ENCODE measurements at places on chromosomes 1 and 21.
A peak's percentile ranks its signal among the peaks of the same experiment; 100 is the strongest.

DNA sequence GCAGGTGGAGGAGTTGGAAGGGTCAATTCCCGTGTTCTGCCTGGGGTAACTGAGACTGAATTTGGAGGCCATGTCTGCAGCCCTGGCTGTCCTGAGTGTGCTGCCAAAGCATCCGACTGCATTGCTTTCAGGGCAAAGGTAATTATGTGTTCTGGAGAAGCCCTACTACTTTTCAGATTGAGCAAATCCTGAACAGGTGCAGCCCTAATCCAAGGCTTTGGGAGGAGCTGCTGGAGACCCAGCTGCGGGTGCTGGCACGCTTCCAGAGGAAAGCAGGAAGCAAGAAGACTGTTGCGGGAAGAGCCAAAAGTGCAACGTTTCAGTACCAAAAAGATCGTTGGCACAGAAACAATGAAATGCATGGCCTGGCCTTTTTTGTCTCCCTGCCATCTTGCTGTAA, 73.7 kb upstream of the NRIP1 start:
- DNase-seq = no peak

DNA sequence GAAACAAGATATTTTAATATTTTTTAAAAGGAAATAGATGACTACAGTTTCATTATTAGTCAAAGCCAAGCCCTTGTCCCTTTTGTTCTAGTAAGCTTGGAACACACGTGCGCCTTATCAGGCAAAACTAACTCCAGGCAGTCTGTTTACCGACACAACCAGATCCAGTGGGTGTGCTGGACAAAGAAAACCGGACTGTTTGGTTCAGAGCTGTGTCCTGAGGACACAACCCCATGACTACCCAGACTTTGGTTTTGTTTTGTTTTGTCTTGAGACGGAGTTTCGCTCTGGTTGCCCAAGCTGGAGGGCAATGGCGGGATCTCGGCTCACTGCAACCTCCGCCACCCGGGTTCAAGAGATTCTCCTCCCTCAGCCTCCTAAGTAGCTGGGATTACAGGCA, 13.9 kb upstream of the RHOU start:
- DNase-seq = no peak

GRCh38 chr1:31498376-31499040, 77.8 kb upstream of the TINAGL1 start:
- no peak for DNase-seq

- DNase-seq = peak; percentile 13
Observed at GRCh38 chr1:223363057-223363855, 720 bp downstream of the SUSD4 start.

DNA sequence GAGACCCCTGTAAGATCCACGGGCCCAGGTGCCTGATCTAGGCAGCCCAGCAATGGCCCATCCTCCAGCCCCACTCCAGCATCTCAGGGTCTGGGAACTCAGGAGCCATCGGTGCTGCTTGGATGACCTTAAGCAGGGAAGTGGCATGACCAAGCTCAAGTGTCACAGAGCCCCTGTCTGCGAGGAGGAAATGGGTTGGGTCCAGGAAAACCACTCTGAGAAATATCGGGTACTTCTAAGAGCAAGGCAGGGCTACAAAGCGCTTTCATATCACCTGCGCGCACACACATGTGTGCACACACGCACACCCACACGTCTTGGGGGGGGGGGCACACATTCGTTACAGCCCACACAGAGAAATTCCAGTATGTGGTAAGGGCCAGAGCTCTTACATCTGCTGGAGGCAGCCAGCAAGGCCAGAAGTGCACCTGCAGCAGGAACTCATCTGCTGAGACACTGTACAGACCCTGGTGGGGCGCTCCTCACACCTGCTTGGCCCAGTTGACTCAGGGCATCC, 32.6 kb upstream of the SPOCD1 start:
- peak; percentile 13 for DNase-seq

GRCh38 chr21:46385846-46386733, 62.1 kb downstream of the PCNT start:
- DNase-seq = no peak

GRCh38 chr1:39609618-39610331, 29.7 kb downstream of the HEYL start:
- DNase-seq = peak; percentile 75

GRCh38 chr1:13708380-13708982, 8.5 kb downstream of the PRDM2 start:
- no peak for DNase-seq

- no peak for DNase-seq
Observed at GRCh38 chr1:182833271-182833670, 5.9 kb upstream of the DHX9 start.

DNA sequence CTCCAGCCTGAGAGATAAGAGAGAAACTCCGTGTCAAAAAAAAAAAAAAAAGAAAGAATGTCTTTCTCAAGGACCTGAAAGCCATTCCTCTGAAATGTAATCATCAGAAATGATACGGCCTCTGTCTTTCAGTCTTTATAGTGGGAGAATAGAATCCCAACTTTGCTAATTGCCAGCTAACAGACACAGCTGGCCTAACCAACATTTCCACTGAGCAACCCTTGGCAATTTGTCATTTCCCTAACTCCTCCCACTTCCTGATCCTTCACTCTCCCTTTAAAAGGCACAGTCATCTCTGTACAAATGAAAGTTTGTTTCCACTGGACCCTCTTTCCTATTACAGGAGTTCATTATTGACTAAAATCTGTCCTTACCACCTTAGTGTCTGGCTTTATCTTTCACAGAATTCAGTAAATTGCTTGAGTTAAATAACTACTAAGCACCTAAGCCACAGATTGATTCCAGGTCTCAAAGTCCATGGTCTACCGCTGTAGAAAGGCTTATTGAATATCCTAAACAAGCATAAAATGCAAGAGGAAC, 4.3 kb upstream of the CBR1 start:
- DNase-seq = no peak

DNA sequence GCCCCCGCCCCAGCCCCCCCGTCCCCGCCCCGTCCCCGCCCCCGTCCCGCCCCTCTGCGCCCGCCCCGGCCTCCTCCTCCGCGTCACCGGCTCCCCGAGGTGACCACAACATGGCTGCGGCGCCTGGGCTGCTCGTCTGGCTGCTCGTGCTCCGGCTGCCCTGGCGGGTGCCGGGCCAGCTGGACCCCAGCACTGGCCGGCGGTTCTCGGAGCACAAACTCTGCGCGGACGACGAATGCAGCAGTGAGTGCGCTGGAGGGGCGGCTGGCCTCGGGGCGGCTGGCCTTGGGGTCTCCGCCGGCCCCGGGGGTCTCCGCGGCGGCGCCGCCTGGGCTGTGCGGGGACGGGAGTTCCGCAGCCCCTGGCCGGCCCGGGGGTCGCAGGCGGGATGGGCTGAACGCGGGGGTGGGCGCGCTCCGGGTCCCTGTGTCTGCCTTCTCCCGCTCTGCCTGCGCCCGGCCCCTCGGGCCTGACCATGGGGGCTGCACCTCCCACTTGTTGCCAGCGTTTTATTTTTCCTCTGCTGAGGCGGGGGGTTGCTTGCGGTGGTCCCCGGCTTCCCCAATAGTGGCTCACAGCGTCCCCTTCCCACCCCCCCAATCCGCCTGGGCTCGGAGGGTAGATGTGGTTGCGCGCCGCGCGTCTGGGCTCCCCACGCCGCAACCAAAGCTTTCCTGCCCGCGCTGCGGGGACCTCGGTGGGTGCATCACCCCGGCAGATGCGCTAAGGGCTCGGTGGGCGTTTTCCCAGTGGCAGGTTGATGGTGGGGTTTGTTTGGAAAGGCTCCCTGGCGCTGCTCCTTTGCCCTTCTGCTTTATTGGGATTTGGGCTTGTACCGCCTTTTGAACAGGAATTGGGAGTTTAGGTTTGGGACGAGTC, at the start of gene MIA3:
Gene MIA3, plus strand, starts transcription at position 97 of the 879 bp plus-strand sequence. Its CDS starts 14 bp downstream, at position 111.
- DNase-seq = peak; percentile 18

- no peak for DNase-seq
Observed at GRCh38 chr1:153789478-153790034, 14.3 kb downstream of the SLC27A3 start.

DNA sequence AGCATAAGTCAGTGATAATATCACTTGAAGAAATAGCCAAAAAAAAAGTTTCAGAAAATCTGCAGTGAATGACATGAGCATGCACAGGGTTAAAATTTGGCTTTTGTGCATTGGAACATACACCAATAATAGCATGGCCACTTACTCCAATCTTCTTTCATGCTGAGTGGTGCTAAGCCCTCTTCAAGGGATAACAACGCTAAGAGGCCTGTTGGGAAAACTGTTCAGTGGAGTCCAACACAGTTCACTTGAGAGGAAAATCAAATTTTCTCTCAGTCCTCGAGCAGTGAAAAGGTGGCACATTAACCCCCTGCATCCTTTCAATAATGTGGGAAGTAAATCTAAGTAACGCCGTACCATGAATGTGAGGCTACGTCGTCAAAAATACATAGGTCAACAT, 264.7 kb downstream of the SPATA17 start:
- DNase-seq = no peak

GRCh38 chr1:109268431-109269211, 14.3 kb downstream of the PSRC1 start:
- no peak for DNase-seq

- no peak for DNase-seq
Observed at GRCh38 chr21:35171385-35171784, 122.3 kb upstream of the RUNX1 start.

- DNase-seq = no peak
Observed at GRCh38 chr21:36980280-36981048, 14.0 kb upstream of the HLCS start.

- no peak for DNase-seq
Observed at GRCh38 chr21:41054018-41054578, 113.9 kb upstream of the BACE2 start.

DNA sequence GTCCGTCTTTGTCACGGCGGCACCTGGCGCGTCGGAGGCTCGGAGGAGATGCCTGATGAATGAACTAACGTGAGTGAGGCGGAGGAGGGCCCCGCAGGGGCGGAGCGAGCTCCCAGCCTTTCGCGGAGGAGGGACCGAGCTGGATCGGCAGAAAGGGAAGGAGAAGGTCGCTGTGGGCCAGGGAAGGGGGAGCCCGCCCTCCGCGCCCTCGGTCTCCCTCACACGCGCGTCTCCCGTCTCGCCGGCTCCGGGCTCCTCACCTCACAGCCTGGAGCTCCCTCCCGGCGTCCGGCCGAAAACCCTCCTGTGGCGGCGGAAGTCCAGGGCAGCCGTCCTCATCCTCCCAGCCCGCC, 519 bp downstream of the ZNF496 start:
- no peak for DNase-seq

GRCh38 chr1:154819628-154820590, 50.2 kb downstream of the KCNN3 start:
- DNase-seq = no peak

DNA sequence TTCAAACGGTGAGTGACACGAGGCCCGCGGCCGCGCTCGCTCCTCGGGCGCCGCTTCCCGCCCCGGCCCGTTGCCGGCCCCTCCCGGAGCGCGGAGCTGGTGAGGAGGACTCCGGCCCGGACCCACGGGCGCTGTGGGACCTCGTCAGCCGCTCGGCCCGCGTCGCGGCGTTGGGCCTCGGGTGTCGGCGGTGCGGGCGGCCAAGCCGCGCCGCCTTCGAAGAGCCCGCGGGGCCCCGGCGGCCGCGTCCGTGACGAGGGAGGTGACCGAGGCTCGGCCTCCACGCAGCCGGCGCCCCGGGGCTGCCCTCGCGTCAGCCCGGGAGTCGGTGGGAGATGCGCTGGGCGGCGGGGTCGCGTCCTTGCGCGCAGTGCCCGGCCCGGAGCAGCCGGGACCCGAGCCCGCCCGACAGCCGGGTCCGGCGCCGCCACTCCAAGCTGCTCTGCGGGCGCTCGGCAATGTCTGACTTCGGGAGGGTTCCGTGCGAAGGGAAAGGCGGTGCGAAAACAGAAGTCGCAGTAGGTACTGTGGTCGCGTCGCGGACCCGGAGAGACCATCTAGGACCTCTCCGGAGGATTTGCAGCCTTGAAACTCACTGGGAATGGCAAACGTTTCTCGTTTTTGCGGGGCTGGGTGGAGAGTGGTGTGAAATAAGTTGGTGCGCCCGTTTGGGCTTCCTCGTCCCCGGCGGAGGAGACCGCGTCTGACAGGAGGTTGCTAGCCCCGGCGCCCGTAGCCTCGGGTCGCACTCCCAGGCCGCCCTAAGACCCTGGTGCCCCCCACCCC, 829 bp downstream of the SPEN start:
- no peak for DNase-seq

DNA sequence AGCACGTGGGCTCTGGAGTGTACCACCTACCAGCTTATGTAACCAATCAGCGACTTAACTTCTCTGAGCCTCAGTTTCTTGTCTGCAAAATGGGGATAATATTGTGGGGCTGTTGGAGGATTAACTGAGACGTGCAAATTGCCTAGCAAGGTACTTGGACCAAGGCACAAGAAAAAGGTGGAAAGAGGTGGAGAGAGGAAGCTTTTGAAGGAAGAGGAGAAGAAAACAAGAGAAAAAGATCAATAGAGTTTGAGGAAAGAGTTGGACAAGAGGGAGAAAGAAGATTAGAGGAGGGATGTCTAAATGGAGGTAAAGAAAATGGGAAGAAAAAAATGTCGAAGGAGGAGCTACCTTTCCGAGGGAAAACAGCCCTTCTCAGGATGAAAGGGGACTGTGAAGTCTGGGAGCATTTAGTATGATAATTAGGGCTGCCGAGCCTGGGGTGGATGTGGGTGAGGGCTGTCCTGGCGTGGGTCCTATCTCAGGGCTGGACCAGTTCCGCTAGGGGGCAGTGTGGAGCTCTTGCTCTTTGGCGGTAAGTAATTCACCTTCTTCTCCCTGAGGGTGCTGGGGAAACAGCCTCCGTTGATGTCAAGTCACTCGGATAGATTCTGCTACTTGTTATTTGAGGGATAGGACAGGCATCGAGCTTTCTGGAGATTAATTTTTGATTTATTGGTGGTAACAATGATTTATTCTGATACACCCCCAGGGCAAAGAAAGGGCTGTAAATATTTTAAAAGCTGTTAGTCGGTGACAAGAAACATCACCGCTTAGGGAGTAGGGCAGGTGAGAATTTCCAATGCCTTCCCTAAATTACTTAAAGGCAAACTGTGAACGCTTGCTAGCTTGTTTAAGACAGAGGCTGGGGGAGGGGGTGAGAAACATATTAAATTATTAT, 79.0 kb upstream of the NFASC start:
- DNase-seq = peak; percentile 55

DNA sequence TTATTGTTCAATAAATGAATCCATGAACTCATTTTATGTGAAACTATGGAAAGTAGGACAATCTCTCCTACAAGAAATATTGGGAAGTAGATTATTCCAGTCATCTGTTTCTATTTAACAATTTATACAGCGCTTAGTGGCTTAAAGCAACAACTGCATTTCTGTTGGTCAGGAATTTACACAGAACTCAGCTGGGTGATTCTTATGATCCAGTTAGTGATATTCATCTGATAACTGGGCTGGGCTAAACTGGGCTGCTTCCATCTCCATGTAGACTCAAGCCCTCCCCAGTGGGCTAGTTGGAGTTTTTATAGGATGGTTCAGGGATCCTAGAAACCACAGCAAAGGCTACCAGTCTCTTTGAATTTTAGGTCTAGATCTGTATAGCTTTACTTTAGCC, 497.9 kb upstream of the NEGR1 start:
- no peak for DNase-seq

DNA sequence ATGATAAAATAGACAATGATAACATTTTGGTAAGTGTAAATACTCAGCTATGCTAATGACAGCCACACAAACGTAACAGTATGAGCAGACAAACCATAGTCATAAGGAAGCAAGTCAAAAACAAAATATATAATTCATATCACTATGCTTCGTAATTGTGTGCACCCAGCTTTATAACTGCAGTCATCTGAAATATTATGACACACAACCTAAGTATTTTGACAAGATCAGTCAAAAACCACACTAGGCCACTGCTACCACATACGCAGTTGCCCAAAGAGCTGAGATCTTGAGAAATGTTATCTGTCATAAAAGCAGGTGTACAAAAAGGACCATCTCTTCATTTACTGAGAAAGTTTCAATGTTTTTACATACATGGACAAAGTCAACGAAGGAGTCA, 26.0 kb downstream of the RNASEL start:
- DNase-seq = no peak

Data from stimulated activated CD4-positive, alpha-beta T cell treated with anti-CD3 and anti-CD28 coated beads, TNF-alpha, amount 100 ng/mL, for 1 hour (primary cell).